ENCODE measurements at places on chromosomes 12 and 14. TPM values are rescaled to one million over a fixed set of nuclear protein-coding genes. Genes with fewer than 3 reads are reported as not detected.

Gene LACRT
- not detected for total RNA-seq

DNA sequence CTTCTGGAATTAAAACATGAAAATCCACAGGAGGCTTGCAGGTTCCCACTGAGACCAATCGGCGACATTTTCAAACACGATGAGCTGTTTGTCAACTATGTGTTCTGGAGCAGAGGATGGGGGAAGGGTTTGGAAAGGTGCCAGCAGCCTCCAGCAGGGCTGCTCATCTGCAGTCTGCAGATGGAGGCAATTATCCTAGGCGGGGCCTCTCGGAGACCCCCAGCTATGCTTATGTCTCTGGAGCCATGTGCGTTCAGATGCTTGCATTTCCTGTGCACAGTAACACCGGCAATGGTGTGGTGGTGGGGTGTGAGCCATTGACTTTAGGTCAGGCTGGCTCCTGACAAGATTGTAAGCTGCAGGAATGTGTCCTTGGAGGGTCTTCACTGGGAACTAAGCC lies 51.7 kb downstream of the RPH3A start:
- H3K36me3 ChIP-seq, result no peaks in the 10 kb centered on the region
- no peaks in the 10 kb centered on the region for H3K27me3 ChIP-seq
- H3K4me1 ChIP-seq, result no peaks in the 10 kb centered on the region
- no peak overlapping the region for H3K4me3 ChIP-seq
- DNase-seq, result no peak
- no peak overlapping the region for H3K27ac ChIP-seq

Gene NOVA1
- 37.9 TPM for total RNA-seq

GRCh38 chr12:50132505-50133135 lies 20.6 kb downstream of the COX14 start:
- peaks cover 7% of the 10 kb centered on the region for H3K36me3 ChIP-seq
- no peaks in the 10 kb centered on the region for H3K4me1 ChIP-seq
- H3K4me3 ChIP-seq, result no peak overlapping the region
- no peak overlapping the region for H3K27ac ChIP-seq
- no peaks in the 10 kb centered on the region for H3K27me3 ChIP-seq

DNA sequence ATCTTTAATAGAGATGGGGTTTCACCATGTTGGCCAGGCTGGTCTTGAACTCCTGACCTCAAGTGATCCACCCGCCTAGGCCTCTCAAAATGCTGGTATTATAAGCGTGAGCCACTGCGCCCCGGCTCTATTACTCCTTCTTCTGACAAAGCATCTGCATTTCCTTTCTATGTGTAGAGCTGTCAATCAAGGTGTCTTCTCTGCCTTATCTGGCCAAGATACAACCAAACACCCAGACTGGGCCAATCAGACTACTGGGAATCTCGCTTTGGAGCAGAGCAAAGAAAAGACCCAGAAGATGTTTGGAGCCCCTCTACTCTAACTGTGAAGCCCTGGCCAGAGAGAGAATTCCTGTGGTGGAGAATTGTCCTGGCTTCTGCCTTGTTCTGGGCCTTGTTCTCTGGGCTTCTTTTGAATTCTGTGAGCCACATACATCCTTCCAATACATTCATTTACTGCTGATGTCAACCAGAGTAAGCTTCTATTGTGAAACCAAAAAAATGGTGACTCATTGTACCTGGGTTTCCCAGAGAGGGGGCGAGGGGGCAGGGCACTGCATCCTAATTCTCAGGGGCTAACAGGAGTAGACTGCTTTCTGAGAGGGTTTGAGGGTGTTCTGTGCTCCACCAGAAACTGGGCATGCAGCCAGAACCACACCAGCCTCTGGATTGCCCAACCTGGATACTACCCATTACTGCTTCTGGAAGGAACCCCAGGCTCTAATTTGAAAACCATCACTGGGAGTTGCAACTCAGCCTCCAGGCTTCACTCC lies 18.8 kb upstream of the FLVCR2 start:
- no peak overlapping the region for H3K27ac ChIP-seq
- DNase-seq, result no peak
- H3K4me1 ChIP-seq, result no peaks in the 10 kb centered on the region
- H3K36me3 ChIP-seq, result no peaks in the 10 kb centered on the region
- H3K4me3 ChIP-seq, result no peak overlapping the region

- H3K27me3 ChIP-seq, result no peaks in the 10 kb centered on the region
- peaks cover 6% of the 10 kb centered on the region for H3K36me3 ChIP-seq
- H3K27ac ChIP-seq, result peak overlapping the region; percentile 84
- H3K4me1 ChIP-seq, result peaks cover 36% of the 10 kb centered on the region
- peak overlapping the region; percentile 19 for H3K4me3 ChIP-seq
- DNase-seq, result peak; percentile 78
Measured at GRCh38 chr12:19227190-19227879, 97.8 kb downstream of the PLEKHA5 start.

Gene MYF6
- total RNA-seq, result 0.43 TPM

Gene MARS1
- total RNA-seq, result 109 TPM

Gene KRT5
- total RNA-seq, result not detected

- no peaks in the 10 kb centered on the region for H3K27me3 ChIP-seq
- H3K27ac ChIP-seq, result no peak overlapping the region
- no peaks in the 10 kb centered on the region for H3K4me1 ChIP-seq
- H3K36me3 ChIP-seq, result no peaks in the 10 kb centered on the region
- no peak overlapping the region for H3K4me3 ChIP-seq
Measured at GRCh38 chr12:34209259-34209835, 187.1 kb downstream of the ALG10 start.

Gene CABP1
- 0.47 TPM for total RNA-seq

DNA sequence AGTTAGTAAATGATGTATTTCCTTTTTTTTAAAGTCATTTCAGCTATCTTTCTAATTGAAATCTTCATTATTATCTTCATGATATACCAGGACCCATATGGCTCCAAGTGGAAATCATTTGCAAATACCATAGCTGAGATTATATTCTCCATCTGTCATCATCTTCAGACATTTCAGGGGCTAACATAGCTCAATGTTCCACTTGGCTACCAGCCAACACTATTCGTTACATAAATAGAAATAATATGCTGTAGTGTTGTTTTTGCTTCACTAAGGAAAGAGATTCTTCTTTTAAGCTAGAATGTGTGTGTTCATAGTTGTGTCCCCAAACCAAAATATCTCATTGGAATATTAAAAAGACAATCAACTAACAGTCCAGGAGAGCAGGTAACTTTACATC lies 225.1 kb downstream of the DIO2 start:
- H3K36me3 ChIP-seq, result no peaks in the 10 kb centered on the region
- H3K27ac ChIP-seq, result no peak overlapping the region
- peaks cover 38% of the 10 kb centered on the region for H3K27me3 ChIP-seq
- H3K4me1 ChIP-seq, result peaks cover 18% of the 10 kb centered on the region
- DNase-seq, result no peak

Gene GPX2
- total RNA-seq, result not detected

Gene KIF26A
- 40.2 TPM for total RNA-seq

Gene CIROP
- total RNA-seq, result 0.06 TPM

- H3K4me3 ChIP-seq, result no peak overlapping the region
- H3K36me3 ChIP-seq, result no peaks in the 10 kb centered on the region
- no peak overlapping the region for H3K27ac ChIP-seq
- no peak for DNase-seq
Measured at GRCh38 chr12:80154261-80154660, 54.9 kb downstream of the OTOGL start.

Gene DENR
- 100.0 TPM for total RNA-seq

- peak; percentile 62 for DNase-seq
- H3K27me3 ChIP-seq, result no peaks in the 10 kb centered on the region
- no peak overlapping the region for H3K27ac ChIP-seq
- no peaks in the 10 kb centered on the region for H3K36me3 ChIP-seq
Measured at GRCh38 chr14:89915114-89915878, 39.2 kb downstream of the EFCAB11 start.

Gene CBLN3
- 0.25 TPM for total RNA-seq

- no peaks in the 10 kb centered on the region for H3K27me3 ChIP-seq
- DNase-seq, result peak; percentile 37
- peaks cover 20% of the 10 kb centered on the region for H3K4me1 ChIP-seq
- no peak overlapping the region for H3K4me3 ChIP-seq
- H3K27ac ChIP-seq, result no peak overlapping the region
- H3K36me3 ChIP-seq, result no peaks in the 10 kb centered on the region
Measured at GRCh38 chr12:12294215-12295005, 27.6 kb upstream of the LRP6 start.

Gene DLGAP5
- 313 TPM for total RNA-seq

Gene SLC25A21
- 6.4 TPM for total RNA-seq

DNA sequence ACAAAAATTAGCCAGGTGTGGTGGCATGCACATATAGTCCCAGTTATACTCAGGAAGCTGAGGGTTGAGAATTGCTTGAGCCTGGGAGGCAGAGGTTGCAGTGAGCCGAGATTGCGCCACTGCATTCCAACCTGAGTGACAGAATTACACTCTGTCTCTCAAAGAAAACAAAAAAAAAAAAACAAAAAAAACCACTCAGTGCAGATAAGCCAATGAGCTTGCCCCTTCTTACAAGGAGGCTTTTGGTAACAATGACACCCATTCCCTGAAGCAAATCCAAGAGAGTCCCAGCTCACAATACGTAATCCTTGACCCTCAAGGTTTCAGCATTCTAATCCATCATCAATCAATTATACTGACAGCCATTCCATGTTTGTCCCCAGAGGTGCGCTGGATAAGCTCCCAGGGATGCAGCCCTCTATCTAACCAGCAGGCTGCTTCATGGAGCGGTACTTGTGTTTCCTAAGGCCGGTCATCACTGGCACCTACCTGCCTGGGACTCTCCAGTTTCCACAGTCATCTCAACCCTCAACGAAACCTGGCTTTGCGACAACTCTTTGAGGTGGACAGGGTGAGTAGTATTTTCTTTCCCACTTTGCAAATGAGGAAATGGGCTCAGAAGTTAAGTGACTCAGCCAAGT lies 12.4 kb downstream of the GCN1 start:
- no peaks in the 10 kb centered on the region for H3K4me1 ChIP-seq
- H3K27me3 ChIP-seq, result no peaks in the 10 kb centered on the region
- no peak overlapping the region for H3K4me3 ChIP-seq
- no peak overlapping the region for H3K27ac ChIP-seq

Gene FSCB
- not detected for total RNA-seq

- no peak overlapping the region for H3K27ac ChIP-seq
- H3K36me3 ChIP-seq, result no peaks in the 10 kb centered on the region
- H3K4me1 ChIP-seq, result no peaks in the 10 kb centered on the region
Measured at GRCh38 chr14:87405563-87405962, 587.4 kb downstream of the GALC start.

Gene LMNTD1
- total RNA-seq, result not detected

- no peak for DNase-seq
- H3K36me3 ChIP-seq, result no peaks in the 10 kb centered on the region
- no peaks in the 10 kb centered on the region for H3K4me1 ChIP-seq
- H3K27me3 ChIP-seq, result no peaks in the 10 kb centered on the region
Measured at GRCh38 chr12:44078273-44078672, 242.4 kb downstream of the TMEM117 start.

DNA sequence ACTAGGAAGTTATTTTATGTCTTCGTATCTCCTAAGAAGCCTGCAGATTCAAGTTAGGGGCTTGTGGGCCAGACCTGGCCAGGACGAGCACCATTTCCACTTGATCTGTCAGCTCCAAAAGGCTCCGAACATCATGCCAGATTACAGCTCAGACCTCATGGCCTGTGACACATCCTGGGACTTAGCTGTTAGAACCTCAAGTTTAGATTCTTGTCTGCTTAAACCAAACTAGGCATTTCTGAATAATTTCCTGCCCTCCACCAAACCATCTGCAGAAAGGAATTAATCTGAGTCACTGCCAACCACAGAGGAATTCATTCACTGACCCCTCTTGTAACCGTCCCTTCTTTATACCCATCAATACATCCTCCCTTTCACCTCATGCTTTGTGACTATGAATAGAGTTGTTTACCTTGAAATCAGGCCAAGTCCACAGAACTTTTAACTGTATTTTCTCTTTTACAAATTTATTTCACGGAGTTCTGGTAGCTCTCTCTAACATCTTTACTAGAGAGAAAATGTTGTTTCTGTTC lies 120.3 kb downstream of the FBXL14 start:
- no peak overlapping the region for H3K4me3 ChIP-seq
- no peak overlapping the region for H3K27ac ChIP-seq
- H3K4me1 ChIP-seq, result peaks cover 26% of the 10 kb centered on the region
- H3K27me3 ChIP-seq, result no peaks in the 10 kb centered on the region
- DNase-seq, result no peak

GRCh38 chr14:50926851-50927386 lies 17.4 kb downstream of the PYGL start:
- no peaks in the 10 kb centered on the region for H3K4me1 ChIP-seq
- H3K36me3 ChIP-seq, result no peaks in the 10 kb centered on the region
- DNase-seq, result no peak
- H3K27me3 ChIP-seq, result no peaks in the 10 kb centered on the region
- no peak overlapping the region for H3K4me3 ChIP-seq

GRCh38 chr12:10732066-10732465 lies 8.9 kb upstream of the YBX3 start:
- H3K4me1 ChIP-seq, result no peaks in the 10 kb centered on the region
- no peak for DNase-seq
- no peak overlapping the region for H3K27ac ChIP-seq
- no peaks in the 10 kb centered on the region for H3K36me3 ChIP-seq

GRCh38 chr12:58396239-58396638 lies 454.9 kb downstream of the ATP23 start:
- no peaks in the 10 kb centered on the region for H3K27me3 ChIP-seq
- DNase-seq, result no peak
- no peak overlapping the region for H3K4me3 ChIP-seq
- no peaks in the 10 kb centered on the region for H3K4me1 ChIP-seq

DNA sequence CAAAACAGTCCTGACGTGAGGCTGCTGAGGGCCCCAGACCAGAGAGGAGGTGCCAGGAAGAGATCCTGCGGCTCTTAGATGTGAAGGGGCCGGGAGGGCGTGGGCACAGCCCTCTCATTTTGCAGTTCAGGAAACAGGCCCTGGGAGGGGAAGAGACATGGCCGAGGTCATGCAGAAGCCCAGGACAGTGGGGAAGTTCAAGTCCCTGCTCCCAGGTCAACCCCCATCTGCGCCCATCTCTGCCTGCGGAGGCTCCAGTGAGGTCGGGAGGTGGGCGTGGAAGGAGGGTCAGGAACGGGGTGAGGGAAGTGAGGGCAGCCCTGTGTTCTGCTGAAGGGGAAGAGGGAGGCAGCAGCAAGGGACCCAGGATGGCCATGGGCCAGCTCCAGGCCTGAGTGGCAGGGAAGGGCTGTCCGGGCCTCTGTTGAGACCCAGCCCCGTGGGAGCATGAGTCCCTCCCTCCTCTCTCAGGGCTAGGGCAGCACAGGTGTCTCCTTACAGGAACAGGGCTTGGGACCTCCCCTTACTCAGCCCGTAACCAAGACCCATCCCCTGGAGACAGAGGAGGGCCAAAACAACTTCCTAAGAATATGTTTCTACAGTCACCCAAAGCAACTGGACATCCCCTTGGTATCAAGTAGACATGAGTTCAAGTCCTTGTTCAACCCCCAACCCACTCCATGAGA lies 90.8 kb downstream of the LGMN start:
- H3K4me3 ChIP-seq, result no peak overlapping the region
- H3K36me3 ChIP-seq, result no peaks in the 10 kb centered on the region
- no peaks in the 10 kb centered on the region for H3K4me1 ChIP-seq

Gene IFT81
- 52.7 TPM for total RNA-seq
